Gastrocnemius medialis (tissue), 4 donors: ENCODE measurements at places on chromosomes 11 and 22.

- no peak for DNase-seq
Measured at GRCh38 chr22:38700270-38700788, 414 bp downstream of the JOSD1 start.

DNA sequence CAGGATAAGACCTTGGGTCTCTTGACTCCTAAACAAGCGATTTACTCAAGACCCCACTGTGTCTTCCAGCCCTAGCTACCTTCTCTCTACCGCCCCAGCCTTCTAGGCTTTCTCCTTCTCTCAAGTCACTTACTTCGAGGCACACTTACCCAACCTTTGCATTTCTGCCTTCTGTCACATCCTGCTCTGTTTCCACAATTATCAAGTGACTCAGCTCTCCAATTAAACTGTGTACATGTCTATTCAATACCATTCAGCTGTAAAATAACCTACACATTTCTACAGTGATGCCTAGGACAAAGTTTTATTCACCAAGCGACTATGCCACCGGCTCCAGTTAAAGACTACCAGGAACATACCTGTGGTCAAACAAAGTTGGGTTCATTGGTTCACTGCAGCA is 69.0 kb downstream of the LARGE1 start:
- no peak for DNase-seq

DNA sequence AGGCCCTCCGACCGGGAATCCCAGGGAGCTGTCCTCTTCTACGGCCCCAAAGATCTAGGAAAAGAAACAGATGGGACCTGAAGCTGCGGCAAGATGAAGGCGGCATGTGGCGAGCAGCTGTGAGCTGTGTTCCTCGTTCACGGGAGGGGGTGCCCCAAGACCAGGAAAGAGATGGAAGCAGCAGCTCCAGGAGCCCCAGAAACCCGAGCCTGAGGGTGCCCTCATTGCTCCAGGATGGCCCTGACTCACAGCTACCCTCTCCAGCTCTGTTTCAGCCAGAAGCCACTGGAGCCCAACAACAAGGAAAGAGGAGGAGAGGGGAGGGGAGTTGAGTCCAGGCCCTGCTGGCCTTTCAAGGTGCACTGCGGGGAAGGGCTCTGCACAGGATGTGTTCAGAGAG is 23.7 kb upstream of the NAP1L4 start:
- DNase-seq, result no peak

- DNase-seq, result no peak
Measured at GRCh38 chr11:122791411-122791810, 46.9 kb upstream of the CRTAM start.

- no peak for DNase-seq
Measured at GRCh38 chr11:27233654-27234042, 129.4 kb downstream of the CCDC34 start.

DNA sequence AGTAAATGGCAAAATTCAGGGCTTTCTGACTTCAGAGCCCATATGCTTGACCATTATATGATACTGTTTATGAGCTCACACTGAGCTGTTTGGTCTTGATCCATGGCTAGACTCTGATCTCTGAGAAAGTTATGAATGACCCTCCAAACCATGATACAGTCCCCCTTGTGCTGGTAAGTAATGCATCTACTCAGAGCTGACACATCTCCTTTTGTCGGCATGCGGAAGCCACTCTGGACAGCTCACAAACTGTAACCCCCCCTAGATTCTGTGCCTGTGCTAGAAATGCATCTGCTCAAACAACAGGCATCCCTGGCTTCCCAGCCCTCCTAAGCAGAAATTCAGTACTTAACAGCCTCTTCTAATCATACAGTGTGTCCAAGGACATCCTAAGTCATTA is 150.8 kb upstream of the RAG2 start:
- no peak for DNase-seq

GRCh38 chr22:31288496-31289240 is 3.6 kb downstream of the PIK3IP1 start:
- no peak for DNase-seq

- no peak for DNase-seq
Measured at GRCh38 chr11:43905813-43906241, 25.2 kb downstream of the ALKBH3 start.

DNA sequence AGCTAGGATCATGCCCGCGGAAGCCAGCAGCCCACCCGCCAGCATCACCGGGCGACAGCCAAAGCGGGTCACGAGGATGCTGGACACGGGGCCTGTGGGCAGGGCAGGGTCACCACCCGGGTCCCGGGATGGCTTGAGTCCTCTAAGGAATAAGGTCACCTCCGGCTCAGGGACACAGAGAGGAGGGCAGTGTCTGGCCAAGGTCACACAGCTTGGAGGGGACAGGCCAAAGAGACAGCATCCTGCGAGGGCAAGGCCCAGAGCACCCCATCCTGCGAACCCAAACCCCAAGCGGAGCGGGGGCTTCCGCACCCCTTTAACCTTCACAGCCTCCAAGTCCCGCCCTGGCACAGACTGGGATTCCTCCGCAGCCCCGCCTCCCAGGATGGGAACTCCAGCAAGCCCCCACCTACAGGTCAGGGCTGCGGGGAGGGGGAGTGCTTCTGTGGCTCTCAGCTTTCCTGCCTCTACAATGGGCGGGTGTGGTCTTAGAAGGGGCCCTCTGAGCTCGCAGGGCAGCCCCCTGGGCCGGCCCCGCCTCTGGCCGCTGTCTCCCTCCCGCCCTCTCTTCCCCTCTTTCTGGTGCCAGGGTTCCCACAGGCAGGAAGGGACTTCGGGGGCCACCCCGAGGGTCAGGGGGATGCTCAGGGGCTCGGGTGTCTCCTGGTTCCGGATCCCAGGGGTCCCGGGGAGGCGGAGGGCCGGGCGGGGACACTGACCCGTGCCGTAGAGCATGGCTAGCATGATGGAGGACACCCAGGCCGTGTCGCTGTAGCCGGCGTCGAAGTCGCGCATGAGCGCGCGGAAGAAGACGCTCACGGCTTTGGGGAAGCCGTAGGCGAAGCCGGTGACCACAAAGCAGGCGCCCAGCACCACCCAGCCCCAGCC is 1.8 kb downstream of the SLC16A8 start:
- no peak for DNase-seq

DNA sequence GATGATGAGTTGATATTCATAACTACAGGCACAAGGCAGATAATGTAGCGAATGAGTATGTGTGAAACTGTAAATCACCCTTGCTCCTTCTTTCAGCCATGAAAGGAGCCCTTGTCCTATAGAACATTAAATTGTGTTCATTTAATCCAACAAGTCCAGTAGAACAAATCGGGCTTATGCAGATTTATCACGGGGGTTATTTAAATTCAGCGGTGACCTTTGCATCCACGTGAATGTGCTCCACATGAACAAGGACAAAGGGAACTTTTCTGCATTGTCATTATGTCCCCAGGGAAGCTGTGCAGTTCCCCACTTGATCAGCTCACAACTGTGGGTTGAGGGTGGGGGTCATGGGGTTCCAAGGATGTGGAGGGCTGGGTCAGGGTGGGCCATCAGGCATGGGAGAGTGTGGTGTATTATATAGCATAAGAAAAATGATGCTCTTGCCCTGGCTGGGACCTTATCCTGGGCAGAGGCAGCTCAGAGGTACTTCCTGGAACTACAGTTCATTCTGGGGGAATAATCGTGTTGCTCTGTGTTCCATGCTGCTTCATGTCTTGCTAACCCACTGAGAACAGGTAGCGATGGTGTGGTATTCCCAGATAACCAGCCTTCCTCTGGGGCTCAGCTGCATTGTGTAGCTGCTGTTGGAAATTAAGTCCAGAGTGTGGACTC is 306.6 kb downstream of the FAT3 start:
- DNase-seq, result no peak

DNA sequence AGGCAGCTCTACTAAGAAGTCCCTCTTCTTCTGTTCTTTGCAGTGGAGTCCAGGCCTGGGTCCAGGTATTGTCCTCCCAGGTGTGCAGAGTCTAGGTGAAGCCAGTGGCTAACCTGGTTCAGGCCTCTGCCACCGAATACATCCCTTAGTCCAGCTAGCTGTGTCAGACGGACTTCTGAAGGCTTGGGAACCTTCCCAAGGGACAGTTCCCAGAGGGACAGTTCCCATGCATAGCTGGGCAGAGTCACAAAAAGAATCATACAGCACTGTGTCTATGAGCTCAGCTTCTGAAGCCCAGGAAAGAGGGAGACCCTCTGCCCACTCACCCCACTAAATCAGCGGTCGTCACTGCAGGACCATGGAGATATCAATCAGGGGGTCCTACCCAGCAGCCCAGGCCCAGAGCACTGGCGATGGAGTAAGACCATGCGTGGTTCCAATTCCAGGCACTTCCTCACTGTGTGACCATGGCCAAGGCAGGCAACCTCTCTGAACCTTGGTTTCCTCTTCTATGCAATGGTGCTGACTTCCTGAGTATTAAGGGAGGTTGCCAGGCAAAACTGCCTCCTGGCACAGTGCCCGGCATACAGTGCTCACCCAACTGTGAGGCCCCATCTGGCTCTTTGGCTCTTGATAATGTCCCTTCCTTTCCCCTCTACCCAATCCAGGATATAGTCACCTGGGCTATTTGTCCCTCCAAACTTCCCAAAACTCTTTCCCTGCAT is 3.4 kb downstream of the MS4A10 start:
- DNase-seq, result no peak

DNA sequence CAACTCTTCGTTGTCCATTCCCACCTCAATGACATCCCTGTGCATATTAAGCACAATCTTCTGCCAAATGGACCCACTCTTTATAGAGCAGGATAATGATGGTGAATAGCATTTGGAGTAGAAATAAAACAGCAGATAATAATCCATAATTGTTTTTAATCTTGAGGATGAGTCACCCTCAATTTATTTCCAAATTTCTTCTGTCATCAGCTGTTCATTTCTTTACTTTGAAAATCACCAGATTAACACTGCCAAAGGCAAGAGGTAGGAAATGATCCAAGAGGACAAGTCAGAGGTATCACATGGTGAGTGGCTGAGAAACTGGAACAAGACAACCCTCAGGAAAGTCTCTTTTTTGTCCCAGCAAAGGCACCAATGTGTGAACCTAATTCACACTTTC is 7.3 kb upstream of the AMBRA1 start:
- no peak for DNase-seq

GRCh38 chr11:405323-405953 is 9.4 kb downstream of the SIGIRR start:
- no peak for DNase-seq

DNA sequence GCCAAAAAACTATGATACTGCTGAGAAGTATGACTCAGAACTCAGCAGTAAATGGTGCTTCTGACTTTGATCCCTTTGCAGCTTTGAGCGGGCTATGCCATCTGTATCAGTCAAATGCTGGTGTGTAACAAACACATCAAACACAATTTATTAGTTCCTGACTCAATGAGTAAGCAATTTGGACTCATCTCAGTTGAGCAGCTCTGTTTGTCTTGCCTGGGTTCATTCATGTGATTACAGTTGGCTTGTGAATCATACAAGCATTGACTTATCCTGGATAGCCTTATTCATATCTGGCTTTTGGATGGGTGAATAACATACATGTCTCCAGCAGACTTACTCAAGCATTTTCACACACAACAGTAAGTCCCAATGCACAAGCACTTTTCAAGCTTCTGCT is 858.8 kb downstream of the METTL15 start:
- DNase-seq, result no peak

DNA sequence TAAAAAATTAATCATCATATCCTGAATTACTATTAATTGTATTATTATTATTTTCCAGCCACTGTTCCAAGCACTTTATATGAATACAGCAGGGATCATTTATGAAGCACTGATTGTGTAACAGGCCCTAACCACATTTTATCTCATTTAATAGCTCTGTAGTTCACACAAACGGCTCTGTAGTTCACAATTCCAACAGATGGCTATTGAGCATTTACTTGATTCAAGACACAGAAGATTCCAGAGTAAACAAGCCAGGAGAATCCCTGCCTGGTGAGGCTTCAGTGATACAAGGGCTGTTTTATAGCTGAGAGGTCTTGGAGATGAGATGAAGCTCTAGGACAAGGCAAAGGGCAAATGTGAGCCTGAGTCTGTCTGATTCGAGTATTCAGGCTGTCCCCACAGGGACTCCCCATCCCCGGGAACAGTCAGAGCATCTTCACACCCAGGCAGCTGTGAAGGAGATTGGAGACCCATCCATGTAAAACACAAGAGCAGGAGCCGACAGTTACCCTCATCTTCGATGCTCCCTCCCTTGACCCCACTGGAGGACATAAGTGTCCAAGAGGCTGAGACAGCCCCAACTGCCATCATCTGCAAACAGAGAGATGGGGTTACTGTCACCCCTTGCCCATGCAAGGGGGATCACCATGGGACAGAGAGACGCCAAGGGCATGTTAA is 222.5 kb downstream of the MN1 start:
- no peak for DNase-seq

- DNase-seq, result no peak
Measured at GRCh38 chr11:133826866-133827265, 18.4 kb downstream of the SPATA19 start.

DNA sequence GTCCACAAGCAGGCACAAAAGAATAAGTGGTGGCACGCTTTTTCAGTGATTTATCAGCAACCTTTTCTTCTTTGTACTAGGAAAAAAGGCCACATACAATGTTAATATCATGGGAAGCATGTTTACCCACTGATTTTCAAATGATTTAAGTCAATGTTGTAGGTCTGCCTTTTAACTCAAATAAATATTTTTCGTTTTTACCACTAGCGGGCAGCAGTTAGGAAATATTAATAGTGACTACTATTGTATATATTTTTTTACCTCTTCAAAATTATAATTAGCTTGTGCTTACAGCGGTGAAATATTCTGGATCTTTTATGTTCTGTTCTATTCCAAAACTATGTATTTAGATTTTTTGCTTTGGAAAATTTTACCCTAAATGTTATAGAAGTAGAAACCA is 6.4 kb upstream of the SLC17A6 start:
- DNase-seq, result no peak

DNA sequence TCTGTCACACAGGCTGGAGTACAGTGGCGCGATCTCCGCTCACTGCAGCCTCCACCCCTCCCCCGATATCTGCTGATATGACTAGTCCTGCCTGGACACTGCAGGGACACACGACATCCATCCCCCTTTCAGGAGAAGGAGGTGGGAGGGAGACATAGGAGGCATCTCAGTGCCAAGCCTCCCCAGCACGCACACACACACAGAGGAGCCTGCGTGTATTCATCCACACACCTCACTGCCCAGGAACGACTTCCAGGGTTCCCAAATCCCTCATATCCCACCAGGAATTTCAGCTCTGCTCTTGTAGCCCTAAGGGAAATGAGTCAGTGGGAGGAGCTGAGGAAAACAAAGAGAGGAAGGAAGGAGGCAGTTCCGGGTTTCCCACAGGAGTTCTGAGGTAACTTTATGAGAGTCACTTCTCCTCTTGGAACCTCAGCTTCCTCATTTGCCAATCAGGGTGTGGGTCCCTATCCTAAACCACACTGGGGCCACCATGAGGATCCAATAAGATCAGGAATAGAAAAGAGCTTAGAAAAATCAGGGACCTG is 37.2 kb upstream of the ACER3 start:
- no peak for DNase-seq

DNA sequence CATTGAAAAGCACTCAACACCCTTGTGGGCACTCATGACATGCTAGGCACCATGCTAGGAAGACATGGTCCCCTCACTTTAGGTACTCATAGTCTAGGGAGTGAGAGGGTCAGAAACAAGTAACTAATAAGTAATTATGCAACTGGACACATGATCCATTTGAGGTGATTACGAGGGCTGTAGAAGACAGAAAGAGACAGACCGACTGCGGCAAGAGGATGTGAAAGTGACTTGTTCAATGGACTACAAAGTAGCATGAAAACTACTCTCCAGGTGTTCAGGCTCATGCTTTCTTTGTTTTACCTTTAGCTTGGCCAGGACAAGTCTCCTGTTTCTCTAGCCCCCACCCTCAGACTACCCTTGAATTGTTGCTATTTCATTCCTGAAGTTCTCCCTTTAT is 310.8 kb upstream of the SORL1-AS1 start:
- no peak for DNase-seq
